ENCODE measurements at places on chromosomes 11 and 22.
A peak's percentile ranks its signal among the peaks of the same experiment; 100 is the strongest.

DNA sequence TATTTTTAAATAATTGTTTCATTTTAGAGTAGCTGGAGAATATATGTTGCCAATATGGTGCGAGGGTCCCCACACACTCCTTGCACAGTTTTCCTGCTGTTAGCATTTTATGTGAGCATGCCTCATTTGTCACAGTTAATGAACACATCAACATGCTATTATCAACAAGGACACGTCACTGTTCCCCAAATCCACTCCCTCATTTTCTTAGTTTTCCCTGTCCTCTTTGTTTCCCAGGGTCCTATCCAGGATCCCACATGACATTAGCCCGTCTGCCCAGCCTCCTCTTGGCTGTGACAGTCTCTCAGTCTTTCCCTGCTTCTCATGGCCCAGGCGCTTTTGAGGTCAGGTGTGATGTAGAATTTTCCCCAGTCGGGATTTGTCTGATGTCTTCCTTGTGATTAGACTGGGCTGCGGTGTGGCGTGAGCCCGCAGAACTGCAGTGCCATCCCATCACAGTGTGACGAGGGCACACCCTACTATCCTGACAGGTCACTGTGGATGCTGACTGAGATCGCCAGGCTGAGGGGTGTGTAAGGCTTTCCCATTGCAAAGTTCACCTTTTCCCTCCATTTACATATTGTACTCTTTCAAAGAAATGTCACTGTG is 450.6 kb upstream of the B3GAT1 start:
- no peak for DNase-seq

DNA sequence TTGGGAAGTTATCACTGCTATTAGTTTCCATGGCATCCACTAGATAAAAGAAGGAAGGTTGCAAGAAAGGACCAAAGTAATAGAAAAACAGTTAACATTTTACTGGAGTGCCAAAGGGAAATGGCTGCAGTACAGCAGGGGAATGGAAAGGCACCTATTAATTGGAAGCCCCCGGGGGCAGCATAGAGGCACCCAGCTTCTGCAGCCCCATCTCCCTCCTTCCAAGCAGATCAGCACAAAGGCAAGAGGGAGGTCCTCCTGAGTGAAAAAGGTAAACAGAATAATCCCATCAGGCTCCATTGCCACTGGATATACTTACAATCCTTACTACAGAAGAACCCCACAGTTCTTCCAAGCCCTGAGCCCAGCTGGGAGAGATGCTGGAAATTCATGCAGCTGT is 887.1 kb downstream of the DLG2 start:
- no peak for DNase-seq

- no peak for DNase-seq
Observed at GRCh38 chr22:45645526-45646414, 25.9 kb upstream of the ATXN10 start.

- peak; percentile 31 for DNase-seq
Observed at GRCh38 chr11:68212421-68213134, 518 bp downstream of the KMT5B start.

DNA sequence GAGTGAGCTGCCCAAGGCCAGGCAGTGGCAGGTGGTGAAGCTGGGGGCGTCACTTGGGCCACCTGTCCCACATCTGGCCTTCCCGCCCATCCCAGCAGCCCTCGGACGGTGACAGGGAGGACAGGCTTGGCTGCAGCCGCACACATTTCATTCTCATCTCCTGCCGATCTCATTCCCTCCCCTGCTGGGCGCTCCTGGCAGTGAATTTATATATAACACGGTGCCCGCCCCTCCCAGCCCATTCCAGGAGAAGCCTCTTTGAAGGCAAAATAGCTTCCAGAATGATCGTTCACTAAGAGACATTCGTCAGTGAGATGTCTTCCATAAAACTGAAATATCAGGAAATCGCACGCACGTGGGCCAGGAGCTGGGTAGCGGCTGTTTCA is 861.3 kb downstream of the TBC1D22A start:
- DNase-seq: no peak

- no peak for DNase-seq
Observed at GRCh38 chr11:44923115-44923514, 27.6 kb downstream of the TP53I11 start.

- no peak for DNase-seq
Observed at GRCh38 chr11:128925250-128925600, 17.4 kb downstream of the TP53AIP1 start.

DNA sequence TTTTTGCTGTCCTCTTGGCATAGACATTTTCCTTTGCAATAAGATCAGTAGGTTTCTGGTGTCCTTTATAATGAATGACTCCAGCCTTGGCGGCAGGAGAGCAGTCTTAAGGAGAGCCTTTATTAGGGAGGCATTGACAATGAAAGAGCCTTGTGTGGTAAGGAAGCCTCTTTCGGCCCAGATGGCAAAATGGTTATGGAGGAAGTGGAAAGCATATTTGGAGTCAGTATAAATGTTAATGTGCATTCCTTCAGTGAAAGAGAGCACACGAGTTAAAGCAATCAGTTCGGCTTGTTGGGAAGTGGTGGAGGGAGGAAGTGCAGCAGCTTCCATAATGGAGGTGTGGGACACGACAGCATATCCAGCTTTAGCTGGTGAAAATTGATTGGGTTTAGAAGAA is 18.1 kb upstream of the ANO1 start:
- DNase-seq: no peak

DNA sequence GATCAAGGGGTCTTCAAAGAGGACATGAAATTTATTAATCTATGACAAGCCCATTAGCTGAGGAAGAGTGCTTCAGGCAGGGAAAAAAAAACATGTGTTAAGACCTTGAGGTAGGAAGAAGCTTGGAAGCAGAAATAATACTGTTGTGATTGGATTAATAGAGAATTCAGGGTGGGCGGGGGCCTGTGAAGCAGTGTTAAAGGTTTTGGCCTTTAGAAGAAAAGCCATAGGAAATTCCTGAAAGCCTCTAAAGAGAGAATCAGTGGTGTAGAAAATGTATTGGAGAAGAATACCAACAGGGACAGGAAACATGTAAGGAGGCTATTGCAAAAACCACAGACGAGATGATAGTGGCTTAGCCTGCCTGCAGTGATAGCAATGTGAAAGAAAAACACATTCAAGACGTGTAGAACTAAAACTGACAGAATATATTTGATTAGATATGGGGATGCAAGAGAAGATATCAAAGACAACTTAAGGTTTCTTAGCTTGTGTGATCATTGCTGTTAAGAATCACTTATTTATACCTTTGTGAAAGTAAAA is 404.4 kb upstream of the ANO3 start:
- DNase-seq: no peak

Measured in AG09309 (cell line).